ENCODE measurements at places on chromosomes 1 and 21. TPM values are rescaled to one million over a fixed set of nuclear protein-coding genes. Genes with fewer than 3 reads are reported as not detected.

Gene TNFAIP8L2
- 19.9 TPM for polyA plus RNA-seq

Gene HTR6
- not detected for polyA plus RNA-seq

Gene GBP2
- 184 TPM for polyA plus RNA-seq

Gene SLC9C2
- polyA plus RNA-seq, result 0.38 TPM

Gene RNF186
- polyA plus RNA-seq, result not detected

Gene C1QB
- polyA plus RNA-seq, result 301 TPM

Gene FHAD1
- polyA plus RNA-seq, result 0.90 TPM

Gene HSD3B1
- 0.07 TPM for polyA plus RNA-seq

Gene ARHGAP30
- 3.7 TPM for polyA plus RNA-seq
